ENCODE measurements at places on chromosomes 13 and 19.

- DNase-seq, result peak; percentile 34
These were observed 49.3 kb upstream of the GPR183 start for GRCh38 chr13:99356262-99357091.

- DNase-seq, result no peak
These were observed 216.5 kb upstream of the SOX1 start for GRCh38 chr13:111850458-111850857.

GRCh38 chr19:28377077-28377476, 835.9 kb downstream of the UQCRFS1 start:
- peak; percentile 51 for DNase-seq

- no peak for DNase-seq
These were observed 13.0 kb downstream of the WTIP start for GRCh38 chr19:34494601-34495000.

DNA sequence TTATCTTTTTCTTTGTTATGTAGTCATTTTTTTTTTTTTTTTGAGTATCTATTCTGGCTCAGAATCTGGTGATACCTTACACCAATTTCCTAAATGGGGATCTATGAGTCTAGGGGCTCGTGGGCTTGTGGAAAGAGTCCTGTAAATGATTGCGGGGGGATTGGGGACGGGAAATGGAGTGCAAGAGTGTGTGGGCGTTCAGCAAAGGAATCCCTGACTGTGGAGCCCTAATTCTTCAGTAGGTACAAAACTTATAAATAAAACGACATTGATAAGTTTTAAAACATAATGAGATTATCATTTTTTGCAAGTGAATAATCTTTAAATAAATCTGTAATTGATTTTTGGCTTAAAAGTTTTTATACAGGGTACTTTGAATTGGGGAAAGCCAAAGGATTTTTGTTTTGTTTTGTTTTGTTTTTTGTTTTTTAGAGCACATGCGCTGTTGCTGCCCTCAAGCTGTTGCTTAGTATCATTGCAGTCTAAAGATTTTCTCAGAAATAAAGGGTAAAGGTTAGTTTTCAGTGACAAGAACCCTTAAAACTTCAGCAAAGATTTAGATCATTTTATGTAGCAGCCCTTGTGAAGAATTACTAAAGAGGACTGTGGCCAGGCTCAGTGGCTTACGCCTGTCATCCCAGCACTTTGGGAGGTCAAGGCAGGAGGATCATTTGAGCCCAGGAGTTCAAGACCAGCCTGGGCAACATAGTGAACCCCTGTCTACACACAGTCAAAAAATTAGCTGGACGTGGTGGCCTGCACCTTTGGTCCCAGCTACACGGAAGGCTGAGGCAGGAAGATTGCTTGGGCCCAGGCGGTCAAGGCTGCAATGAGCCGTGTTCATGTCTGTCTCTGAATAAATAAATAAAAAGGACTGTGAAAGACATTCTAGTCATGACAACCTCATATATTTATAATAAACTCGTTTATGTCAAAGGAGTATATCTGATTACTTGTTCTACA, 1.7 kb downstream of the ERCC5 start:
- no peak for DNase-seq

- DNase-seq, result peak; percentile 87
These were observed at the start of gene MEX3D for GRCh38 chr19:1568320-1569019. TSS of gene MEX3D (minus strand) at chr19:1568325. CDS start at chr19:1568058, 267 bp downstream.

GRCh38 chr19:54188215-54188871, 1.0 kb downstream of the MBOAT7 start:
- DNase-seq, result no peak

DNA sequence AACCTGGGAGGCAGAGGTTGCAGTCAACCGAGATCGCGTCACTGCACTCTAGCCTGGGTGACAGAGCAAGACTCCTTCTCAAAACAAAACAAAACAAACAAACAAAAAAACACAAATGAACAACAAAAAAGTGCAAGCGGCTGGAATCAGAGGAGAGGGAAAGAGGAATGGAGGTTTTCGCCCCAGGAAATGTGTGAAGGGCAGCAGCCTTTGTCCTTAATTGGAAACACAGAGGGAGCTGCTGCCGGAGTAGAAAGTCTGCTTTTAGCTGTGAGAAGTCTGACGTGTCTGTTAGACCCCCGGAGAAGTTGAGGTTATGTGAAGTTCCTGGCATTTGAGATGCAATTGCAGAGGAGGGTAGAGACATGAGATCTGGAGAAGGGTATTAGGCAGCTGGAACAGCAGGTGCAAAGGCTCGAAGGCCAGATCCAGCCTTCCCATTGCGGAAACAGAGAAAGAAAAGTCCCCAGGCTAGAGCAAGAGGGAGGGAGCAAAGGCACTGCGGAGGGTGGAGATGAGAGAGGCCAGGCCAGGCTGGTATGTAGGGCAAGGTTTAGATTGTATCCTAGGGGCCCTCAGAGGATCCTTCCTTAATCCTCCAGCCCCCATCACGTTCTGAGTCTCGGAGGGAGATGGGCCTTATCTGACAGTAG, 473 bp downstream of the TMIGD2 start:
- no peak for DNase-seq

- no peak for DNase-seq
These were observed 10.5 kb upstream of the SLC7A1 start for GRCh38 chr13:29605860-29606526.

DNA sequence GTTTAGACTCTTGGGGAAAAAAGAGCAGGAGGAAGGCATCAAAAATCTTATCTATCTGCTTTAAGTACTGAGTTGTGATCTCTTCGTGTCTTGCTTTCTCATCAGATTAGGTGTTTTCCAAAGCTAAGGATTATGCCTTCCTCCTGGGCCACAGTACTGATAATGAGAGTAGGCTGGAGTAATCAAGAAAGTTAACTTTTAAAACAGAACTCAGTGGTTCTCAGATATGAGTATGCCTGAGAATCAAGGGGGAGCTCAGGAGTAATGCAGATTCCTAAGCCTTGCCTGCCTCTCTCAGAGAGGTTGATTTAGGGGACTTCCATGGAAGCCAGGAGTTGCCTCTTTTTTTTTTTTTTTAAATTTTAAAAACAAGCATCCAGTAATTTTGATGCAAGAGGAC, 23.5 kb downstream of the CDADC1 start:
- DNase-seq, result no peak

GRCh38 chr19:1136201-1136600, 32.4 kb downstream of the GPX4 start:
- DNase-seq, result no peak

- DNase-seq, result no peak
These were observed 10.2 kb downstream of the SMIM7 start for GRCh38 chr19:16649734-16650133.

- DNase-seq, result no peak
These were observed 31.0 kb downstream of the CILP2 start for GRCh38 chr19:19568802-19569756.

DNA sequence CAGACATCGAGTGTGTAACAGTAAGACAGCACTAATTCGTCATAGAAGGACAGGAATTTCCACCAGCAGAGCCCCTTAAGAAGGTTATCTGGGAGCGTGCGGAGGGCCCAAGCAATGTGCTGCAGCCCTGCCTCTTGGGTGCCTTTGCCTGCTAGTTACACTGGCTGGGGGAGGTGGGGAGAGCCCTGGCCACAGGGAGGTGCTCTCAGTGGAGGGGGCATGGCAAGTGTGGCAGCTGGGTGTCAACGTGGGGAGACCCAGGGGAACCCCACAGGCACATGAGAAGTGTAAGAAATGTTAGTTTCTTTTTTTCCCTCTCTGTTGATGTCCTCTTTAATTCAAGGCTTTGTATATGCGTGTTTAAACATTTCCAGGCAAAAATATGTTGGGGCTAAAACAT, 50.9 kb upstream of the TMTC4 start:
- DNase-seq, result no peak

GRCh38 chr19:11324748-11325389, 14.6 kb downstream of the RAB3D start:
- DNase-seq, result no peak

GRCh38 chr19:46791944-46792343, 3.5 kb upstream of the SLC1A5 start:
- no peak for DNase-seq

DNA sequence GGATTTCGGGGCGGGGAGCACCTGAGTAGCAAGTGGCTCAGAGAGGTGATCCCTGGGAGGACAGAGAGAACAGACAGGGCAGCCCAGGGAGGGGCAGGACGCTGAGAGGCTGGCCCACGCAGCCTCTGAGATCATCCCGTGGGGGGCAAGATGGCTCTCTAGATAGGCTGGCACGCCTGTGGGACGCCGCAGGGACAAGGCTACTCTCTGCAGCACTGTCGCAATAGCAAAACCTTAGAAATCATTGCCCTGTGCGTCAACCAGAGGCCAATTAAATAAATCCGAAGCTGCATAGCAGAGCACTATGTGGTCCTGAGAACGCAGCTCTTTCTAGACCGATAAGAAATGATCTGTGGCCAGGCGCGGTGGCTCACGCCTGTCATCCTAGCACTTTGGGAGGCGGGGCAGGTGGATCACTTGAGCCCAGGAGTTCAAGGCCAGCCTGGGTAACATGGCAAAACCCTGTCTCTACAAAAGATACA, 5.1 kb downstream of the PEX11G start:
- no peak for DNase-seq

GRCh38 chr13:88461272-88462009, 790.3 kb downstream of the SLITRK5 start:
- DNase-seq, result no peak

DNA sequence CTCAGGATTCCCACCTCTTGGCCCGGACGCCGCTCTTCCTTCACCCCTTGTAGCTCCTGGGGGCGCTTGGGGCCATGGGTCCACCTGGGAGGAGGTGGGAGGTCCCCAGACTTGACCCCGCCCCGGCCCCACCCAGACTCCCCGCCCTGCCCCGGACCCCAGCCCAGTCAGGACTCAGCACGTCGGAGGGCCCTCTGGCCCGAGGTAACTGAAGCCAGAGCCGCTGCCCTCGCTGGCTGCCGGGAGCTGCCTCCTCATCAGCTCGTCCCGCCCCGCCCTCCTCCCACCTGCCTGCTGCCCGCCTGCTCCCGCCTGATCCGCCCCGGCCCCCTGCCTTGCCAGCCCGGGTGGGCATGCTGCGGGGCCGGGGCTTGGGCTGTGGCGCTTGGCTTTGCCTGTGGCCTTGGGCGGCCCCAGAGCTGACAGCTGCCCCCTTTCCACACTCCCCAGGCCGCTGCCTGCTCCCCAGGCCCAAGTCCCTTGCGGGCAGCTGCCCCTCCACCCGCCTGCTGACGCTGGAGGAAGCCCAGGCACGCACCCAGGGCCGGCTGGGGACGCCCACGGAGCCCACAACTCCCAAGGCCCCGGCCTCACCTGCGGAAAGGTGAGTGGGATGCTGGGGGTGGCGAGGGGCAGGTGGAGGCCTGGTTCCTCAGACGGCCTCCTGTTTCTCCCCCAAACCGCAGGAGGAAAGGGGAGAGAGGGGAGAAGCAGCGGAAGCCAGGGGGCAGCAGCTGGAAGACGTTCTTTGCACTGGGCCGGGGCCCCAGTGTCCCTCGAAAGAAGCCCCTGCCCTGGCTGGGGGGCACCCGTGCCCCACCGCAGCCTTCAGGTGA, 9.4 kb downstream of the ARHGAP33 start:
- DNase-seq, result peak; percentile 62

- DNase-seq, result no peak
These were observed 14.8 kb downstream of the DIAPH3 start for GRCh38 chr13:60148918-60149317.
